Activated CD8-positive, alpha-beta T cell treated with anti-CD3 and anti-CD28 coated beads, Interleukin-2, amount 10 ng/mL, durations not matched to agents 7 days and 5 days (primary cell): ENCODE measurements at places on chromosomes 1 and 21. TPM values are rescaled to one million over a fixed set of nuclear protein-coding genes. Genes with fewer than 3 reads are reported as not detected.

The MSH4 gene
- total RNA-seq, result 0.34 TPM

The MATN1 gene
- total RNA-seq, result not detected

The UMODL1 gene
- not detected for total RNA-seq

The PLPPR4 gene
- total RNA-seq, result not detected

The MARCKSL1 gene
- 26.1 TPM for total RNA-seq

The TMEM240 gene
- total RNA-seq, result 1.0 TPM

- DNase-seq, result no peak
These were observed 339.9 kb upstream of the OLFM3 start for GRCh38 chr1:102336602-102337001.

- no peak for DNase-seq
These were observed 2.8 kb upstream of the S100B start for GRCh38 chr21:46607636-46608035.

DNA sequence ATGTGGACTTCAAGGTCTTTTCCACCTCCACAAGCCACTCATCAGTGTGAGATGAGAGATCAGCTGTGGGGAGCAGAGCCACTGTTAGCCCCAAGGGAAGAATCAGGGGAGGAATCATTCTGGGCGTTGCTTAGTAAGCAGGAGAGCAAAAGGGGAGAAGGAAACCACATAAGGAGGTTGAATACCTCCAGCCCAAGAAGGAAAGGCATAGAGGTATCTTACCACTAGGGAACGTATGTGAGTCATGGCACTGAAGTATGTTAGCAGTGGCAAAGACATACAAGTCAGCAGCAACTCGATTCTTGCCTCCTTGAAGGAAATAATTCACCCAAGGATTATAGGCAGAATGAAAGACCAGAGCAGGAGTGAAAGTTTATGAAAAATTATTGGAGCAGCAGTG lies 31.6 kb upstream of the SLC5A9 start:
- DNase-seq, result no peak

DNA sequence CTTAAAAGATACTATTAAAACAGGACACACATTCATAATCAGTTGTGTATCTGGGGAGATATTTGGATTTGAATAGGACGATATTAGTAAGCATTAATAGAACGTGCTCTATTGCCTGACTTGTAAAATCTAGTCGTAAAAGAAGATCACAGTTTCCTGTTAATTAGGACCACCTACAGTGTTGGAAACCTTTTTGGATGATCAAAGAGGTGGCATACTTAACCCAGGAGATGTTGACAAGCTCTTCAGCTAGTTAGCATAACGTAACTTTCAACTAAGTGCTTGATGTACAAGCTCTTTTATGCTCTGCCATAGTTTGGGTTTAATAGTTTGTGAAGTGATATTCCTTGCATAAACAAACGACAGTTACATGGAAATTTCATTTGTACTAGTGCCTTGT lies 293.3 kb upstream of the NR5A2 start:
- DNase-seq, result no peak

DNA sequence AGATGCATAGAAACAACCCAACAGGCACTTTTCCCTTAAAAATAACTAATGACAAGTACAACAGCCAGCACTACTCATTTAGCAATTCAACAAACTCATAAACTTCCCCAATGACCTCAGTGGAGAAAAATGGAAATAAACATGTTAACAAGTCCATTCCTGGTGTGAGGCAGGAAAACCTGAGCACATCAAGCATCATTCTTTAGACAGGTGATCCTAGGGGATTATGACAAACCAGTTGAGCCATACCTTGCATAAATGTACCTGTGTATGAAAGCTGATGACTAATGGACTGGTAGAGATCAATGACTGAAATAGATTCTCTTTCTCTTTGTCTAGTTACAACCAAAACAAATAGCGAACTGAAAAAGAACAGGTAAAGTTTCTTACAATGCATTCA lies 7.0 kb downstream of the COL24A1 start:
- DNase-seq, result no peak

- DNase-seq, result peak; percentile 66
These were observed 43.5 kb downstream of the CHIA start for GRCh38 chr1:111334169-111334568.

DNA sequence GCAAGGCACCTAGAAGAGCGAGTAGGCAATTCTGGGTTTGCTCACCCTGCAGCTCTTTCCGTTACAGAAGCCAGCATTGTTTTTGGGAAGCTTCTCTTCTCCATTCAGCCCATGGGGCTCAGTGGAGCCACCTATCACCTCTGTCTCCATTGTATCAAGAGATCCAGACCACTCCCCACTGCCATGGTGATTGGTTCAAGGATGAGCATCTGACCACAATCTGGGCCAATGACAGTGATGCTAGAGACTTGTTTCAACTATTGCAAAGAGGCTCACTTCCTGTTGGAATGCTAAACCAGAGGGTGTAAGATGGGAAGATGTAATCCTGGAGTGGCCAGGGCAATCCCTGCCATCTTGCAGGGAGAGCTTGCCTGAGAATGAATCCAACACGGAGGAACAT lies 6.6 kb downstream of the SPATA21 start:
- DNase-seq, result no peak

DNA sequence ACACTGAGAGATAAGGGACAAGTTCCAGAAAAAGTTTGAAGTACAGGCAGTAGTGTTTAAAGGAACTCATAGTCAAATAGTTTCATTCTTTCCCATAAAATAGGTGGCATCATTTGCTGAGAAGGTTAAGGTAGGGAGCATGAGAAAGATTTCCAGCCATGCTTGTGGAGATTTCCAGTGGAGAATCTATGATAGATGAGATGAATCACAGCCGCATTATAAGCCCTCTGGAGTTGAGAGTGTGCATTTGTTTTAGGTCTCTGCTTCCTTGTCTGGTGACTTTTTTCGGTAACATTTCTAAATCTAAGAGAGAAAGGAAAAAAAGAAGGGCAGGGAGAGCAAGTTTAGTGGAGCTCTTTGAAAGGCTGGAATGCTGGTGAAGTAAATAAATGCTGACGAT lies 108.7 kb downstream of the DISP1 start:
- DNase-seq, result no peak

DNA sequence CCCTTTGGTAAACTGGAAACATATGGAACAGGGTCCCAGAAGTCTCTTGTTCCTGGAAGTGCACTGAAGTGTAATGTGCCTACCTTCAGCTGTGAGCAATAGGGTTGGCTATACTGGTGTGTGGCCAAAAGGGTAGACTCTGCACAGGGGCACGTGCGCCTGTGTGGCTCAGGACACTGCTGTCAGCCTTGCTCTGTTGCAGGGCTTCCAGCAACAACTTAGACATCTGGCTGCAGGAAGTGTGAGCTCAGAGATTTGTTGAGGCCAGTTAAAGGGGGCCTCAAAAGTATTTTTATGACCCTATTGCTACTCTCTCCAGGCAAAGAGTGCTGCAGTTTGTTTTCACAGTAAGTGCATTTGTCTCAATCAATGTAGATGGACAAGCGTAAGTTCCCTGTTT lies 7.5 kb downstream of the CTPS1 start:
- DNase-seq, result no peak

DNA sequence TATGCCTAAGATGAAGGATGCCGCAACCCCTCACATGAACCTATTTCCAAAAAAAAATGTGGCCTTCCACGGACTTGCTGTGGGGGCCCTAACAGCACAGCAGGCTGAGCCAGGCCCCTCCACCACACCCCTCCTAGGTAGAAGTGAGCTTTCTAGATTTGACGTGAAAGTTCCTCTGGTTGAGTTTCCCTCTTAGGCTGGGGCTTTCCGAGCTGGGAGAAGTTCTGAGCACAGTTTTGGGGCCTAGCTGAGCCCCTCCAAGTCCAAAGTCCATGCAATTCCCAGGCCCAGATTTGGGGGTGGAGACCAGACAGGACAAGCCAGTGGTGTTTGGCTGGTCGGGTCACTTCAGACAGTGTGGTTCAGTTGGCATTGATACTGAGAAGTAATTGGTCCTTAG lies 13.8 kb upstream of the PHLDA3 start:
- no peak for DNase-seq

DNA sequence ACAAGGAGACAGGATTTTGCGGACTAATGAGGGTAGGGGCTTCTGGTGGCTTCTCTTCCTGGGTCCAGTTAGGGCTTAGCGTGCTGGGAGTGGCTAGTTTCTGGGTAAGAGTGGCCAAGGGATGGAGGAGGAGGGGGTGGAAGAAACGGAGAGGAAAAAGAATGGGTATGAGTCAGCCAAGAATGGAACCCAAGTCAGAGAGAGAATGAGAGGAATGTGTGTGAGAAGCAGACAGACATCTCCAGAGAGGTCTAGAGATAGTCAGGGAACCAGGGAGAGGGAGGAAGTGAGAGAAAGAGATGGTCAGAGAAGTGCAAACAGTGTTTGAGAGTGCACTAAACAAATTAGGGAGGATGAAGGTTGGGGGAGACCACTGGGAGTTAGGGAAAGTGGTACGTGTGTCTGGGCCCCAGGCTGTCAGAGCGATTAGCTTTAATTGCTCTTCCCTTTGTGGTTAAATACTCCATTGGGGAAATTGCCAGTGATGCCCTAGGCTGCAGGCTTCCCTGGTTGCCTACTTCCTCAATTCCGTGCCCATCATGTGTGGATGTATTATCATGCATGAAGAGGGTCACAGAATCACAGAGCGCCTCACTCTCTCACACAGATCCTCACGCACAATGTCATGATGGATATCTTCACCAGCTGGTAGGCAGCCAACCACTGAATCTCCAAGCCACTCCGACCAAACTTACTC lies 1.4 kb downstream of the PEA15 start:
- DNase-seq, result no peak

DNA sequence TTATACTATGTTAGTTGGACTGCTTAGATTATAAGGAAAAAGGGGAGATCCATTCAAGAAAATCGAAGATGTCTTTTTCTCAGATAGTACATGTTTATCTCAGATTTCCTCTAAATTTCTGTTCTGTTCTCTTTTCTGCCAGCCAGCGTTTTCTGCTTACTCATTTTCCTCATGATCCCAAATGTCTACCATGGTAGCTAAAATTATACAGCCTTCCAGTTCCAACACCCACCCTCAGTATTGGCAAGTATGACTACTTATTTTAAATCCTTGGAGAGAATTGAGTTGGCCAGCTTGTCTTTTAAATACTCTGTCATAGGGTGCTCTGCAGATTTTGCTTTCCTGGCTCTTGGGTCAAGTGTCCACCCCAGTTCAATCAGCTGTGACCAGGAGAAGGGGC lies 95.7 kb upstream of the PLXNA2 start:
- no peak for DNase-seq

- DNase-seq, result no peak
These were observed 101.8 kb downstream of the ST3GAL3 start for GRCh38 chr1:43809097-43809673.

DNA sequence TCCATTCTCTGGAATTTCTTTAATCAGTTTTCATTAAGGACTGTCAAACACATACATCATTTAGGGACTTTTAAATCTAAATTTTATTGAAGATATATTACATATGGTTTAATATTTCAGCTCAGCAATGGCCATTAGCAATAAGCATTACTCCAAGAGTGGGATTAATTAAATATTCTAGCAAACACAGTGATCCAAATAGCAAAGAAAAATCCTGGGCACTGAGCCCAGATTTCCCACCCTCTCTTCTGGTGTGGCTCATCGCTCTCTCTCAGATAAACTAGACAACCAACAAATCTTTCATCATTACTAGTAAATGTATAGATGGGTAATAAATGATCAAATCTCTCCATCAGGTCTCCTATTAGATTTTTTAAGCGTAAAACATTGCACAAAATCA lies 53.5 kb upstream of the FOXD3 start:
- no peak for DNase-seq

DNA sequence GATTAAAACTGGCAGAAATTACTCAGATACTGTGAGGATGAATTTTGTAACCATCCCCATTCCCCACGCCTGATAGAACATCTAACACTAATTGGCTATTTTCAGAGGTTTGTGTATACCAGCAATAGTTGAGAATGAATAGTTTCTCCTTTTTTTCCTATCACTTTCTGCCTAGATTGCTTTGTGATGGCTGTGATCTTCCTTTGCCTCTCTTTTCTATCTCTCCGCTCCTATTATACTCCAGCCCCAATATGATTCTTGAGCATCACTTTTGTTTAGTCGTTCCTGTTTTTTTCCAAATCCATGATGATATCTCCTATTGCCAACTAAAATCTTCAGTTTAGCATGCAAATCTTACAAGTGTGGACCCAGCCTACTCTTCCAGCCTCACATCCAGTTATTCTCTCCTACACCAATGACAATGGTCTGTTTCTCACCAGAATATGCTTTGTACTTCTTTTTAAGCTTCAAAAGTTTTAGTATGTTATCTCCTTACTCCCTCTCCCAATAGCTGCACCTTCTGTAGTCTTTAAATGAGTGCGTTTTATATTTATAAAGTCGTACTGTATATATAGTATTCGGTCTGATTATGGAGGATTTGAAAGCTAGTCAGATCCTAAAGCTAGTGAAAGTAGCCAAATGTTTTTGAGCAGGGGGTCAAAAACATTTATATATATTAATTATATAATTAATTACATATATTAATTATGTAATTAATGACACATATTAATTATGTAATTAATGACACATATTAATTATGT lies 25.2 kb downstream of the MAGI3 start:
- no peak for DNase-seq

DNA sequence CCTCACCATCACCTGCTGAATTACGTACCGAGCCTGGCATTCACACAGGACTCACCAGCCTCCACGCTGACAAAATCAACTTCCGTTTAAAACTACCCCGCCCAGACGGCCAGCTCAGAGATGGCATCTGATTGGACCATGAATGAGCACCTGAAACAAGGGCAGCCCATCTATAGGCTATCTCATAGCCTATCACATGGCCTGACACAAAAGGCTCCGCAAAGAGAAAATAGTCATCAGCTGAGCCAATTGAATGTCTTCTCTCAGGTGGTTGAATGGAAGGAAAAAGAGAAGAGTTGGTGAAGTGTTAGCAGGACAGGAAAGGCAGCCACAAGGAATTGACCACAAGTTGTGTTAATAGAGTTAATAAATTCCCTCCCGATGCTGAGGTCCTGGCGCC lies 50.6 kb upstream of the ZC3H12A start:
- DNase-seq, result no peak

GRCh38 chr21:18493422-18493821 lies 89.8 kb upstream of the TMPRSS15 start:
- no peak for DNase-seq
